Fibroblast of skin of abdomen (primary cell): ENCODE measurements at places on chromosomes 3 and 15.

DNA sequence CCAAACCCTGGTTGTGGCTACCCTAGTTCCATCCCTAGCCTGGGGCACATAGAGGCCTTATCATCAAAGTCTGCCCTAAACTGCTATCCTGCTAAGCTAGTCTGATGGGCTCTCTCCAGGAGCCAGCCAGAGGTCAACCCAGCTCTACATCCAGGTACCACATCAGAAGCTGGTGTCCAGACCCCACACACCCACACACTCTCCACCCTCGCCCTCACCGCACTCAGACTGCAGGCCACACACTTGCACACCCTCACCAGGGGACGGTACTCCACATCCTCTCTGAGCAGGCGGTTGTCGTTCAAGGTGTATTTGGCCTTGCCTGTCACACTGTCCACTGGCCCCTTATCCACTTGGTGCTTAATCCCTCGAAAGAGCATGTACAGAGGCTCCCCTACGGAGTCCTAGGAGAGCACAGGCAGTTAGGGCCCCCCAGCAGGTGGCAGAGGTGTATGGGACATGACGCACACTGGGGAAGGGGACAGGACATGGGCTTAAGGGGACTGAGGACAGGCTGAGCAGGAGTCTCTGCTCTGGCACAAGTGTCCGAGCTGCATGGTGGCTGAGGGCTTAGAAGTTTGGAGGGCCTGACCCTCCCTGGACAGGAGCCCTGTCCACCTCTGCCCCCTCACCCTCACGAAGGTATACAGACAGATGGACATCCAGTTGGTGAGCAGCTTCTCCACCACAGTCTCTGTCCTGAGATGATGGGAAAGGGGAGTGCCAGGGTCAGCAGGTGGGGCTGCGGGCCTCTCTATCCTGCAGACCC, 18.1 kb downstream of the PLXNB1 start:
- no peak for DNase-seq

GRCh38 chr15:101541501-101542292, 52.2 kb upstream of the PCSK6 start:
- no peak for DNase-seq

DNA sequence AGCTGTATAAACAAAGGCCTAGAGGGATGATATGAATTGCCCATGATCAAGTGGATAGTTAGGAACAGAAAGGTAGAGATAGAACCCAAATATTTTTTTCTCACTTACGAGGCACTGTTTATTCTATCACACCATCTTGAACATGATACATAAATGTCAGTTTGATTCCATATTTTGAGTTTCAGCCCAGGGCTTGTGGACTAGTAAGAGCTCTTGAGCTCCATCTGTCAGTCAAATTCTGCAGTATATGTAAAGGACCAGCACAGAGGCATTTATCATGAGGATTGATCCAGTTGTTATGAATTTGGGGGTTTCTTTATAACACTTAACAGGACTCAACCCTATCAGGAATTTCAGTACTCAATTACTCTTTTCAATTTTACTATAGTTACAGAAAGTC, 4.8 kb downstream of the SLC27A2 start:
- DNase-seq: no peak

DNA sequence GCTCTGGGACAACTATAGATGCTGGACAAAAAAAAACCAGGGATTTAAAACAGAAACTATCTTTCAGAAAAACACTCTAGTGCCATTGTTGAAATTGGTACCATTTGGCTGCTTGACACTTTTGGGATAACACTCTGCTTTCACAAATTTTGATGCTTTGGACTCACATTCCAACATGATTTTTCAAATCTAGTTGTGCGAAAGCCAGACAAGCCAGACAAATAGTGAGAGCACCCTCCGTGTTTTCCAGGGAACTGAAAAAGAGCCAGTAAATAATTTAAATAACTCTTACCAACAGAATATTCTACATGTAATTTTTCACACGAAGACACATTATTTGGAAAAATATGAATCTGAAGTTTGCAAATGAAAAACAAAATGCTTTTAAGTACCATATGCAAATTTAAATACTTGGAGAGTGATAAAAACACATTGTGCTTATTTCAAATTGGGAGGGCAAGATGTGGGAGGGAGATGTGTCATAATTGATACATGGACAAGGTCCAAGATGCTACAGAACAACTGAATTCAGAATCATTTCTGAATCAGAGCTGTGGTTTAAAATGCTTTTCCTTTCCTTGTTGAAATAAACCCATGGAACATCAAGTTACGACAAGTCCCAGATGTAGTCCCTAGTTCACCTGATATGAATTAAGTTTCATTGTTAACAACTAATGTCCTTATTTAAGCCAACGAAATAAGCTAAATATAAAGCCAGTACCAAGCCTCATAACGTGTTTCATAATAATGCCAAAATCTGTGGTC, 144.2 kb upstream of the SOX2 start:
- peak; percentile 64 for DNase-seq

DNA sequence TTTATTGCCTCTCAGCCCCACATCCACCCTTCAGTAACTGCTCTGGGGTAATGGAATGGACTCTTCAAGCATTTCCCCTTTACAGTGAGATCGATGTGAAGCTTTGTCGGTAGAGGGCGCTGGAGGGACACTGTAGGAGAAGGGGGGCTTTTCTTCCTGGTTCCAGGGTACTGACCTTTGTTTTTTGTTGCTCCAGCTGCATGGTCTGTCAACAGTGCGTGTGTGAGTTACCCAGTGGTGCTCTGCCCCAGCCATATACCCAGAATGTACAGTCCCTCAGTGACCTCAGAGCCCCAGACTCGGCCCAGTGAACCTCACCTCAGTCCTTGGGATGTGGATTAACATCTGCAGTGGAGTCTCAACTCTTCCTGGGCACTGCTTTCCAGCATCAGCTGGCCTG, 180.3 kb upstream of the TSC22D2 start:
- DNase-seq: peak; percentile 75

- DNase-seq: no peak
These were observed 20.5 kb upstream of the RGMA start for GRCh38 chr15:93109336-93110102.

DNA sequence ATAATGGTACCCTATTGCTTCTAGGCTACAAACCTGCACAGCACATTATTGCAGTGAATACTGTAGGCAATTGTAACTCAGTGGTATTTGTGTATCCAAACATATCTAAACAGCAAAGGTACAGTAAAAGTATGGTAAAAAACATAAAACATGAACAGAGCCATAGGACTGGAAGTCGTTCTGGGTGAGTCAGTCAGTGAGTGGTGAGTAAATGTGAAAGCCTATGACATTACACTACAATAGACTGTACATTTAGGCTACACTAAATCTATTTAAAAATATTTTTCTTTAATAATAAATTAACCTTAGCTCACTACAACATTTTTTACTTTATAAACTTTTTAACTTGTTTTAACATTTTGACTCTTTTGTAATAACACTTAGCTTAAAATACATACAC, 21.3 kb downstream of the RAB6B start:
- DNase-seq: no peak

DNA sequence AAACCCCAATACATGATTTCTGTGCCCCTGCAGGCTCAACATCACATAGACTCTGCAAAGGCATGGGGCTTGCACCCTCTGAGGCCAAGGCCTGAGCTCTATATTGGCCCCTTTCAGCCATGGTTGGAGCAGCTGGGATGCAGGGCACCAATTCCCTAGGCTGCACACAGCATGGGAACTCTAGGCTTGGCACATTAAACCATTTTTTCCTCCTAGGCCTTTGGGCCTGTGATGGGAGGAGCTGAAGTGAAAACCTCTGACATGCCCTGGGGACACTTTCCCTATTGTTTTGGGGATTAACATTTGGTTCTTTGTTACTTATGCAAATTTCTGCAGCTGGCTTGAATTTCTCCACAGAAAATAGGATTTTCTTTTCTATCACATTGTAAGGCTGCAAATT, 1629.5 kb downstream of the OTOL1 start:
- DNase-seq: no peak

DNA sequence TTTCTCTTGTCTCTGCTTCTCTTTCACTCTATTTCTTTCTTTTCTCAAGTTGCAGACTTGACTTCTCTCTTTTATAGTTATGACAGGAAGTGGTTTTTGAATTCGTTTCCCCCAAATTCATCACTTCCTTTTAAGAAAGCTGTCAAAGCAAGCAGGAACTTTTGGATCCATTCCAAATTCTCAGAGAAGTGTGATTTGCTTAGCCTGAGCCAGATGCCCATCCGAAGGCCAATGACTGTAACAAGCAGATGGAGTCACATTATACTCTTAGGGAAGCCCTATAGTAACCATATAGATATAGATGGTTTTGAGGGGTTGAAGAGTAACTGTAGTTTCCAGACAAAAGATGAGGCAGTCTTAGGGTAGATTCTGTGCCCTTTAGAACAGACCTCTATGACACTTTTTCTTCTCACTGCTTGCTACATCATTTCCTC, 592.0 kb upstream of the KCNMB2 start:
- DNase-seq: peak; percentile 25

DNA sequence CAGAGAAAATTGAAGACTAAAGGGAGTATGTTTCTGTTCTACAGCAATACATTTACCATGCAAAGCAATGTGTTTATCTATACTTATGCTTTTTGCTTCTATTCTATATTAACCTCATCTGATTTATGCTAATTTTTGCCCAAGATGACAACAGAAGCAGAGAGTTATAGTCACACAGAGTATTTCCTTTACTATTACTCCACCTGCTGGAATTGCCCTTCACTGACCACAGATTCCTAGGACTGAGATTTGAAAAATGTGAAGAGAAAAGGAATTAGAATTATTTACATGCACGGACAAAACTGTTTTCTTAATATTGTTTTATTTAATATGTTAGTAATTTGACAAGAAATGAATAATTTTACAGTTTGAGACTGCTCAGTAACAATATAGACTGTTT, 745.6 kb downstream of the VGLL3 start:
- no peak for DNase-seq

GRCh38 chr15:52337198-52337853, 41.7 kb upstream of the MYO5C start:
- DNase-seq: peak; percentile 75

DNA sequence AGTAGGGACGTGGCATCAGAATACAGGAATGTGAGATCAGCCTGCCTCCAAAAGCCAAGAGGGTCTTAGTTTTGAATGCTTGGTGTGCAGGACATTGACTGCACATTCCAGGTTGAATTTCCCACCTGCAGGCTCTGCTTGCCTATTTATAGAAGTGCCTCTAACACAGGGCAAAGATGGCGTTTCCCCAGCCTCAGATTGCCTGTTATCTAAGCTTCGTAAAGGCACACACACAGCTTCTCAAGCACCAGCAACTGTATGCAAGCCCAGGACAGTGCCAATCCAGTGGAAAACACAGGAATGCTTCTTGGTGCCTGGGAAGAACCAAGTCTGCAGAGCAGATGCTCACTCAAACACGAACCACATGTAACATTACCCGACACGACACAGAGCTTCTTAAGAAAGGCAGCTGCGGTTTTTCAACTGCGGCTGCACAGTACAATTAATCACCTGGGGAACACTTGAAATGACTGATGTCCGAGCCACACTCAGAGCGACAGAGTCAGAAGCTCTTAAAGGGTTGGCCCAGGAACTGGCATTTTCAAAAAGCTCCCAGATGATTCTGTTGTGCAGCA, 90.0 kb upstream of the ANKRD34C start:
- DNase-seq: peak; percentile 68

DNA sequence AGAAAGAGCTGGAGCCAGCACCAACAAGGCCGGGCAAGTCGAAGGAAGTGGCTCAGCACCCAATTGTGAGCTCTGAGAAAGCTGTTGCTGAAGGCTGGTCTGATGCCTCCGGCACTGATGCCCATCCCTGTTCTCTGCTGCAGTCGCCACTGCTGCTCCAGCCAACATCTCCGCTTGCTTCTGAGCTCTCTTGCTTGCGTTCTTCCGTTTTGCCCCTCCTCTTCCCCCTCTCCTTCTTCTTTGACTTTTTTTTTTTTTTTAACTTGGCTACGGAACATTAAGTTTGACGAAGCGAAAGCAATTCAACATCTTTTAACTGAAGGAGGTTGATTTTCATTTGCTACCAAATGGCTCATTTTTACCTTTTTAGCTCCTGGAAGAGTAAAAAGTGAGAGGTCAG, 442.9 kb downstream of the MCTP2 start:
- DNase-seq: no peak

DNA sequence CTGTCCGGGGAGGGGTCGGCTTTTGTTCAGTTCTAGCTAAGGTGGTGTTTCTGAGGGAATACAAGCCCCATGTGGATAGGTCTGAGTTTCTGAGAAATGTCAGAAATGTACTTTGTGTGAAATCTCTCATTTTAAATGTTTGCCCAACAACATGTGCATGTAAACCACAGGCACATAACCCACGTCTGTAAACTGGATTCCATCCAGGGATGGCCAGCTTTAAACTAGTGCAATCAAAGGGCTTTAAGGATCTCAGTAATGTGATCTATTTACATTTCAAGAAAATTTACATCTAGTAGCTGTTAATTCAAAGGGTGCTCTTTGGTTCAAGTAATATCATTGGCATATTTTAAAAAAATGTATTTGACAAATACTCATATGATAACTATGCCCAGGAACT, 52.0 kb downstream of the POLR2M start:
- DNase-seq: no peak

GRCh38 chr3:102148598-102149337, 286.0 kb upstream of the ZPLD1 start:
- no peak for DNase-seq

DNA sequence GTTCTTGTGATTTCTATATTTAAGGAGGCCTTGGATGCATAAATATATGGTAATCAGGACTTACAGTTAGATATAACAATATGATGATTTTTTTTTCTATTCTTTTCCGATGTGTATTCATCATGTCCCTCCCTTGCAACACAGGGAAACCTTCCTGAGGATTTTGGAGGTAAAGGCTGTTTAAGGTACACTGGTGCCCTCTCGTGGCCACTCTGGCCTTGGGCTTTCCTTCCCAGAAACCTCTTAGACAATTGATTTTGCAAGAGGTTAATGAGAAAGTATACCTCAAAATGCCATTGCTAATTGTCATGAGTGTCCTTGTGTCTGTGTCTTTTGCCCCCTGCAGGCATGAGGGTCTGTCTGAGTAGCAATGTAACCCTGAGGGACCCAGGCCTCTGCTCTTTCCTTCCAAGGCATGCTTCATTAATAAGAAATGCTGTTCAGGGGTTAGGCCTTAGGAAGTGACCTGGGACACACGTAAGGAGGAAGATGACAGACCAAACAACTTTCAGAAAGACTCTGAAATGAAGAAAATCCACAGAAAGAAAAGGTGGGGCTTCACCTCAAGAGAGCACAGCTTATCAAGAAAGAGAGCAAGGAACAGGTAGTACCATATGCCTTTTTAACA, 70.3 kb upstream of the PPP2R3A start:
- DNase-seq: peak; percentile 76
